HCT116 (cell line): ENCODE measurements at places on chromosomes 3 and 15. TPM values are rescaled to one million over a fixed set of nuclear protein-coding genes. Genes with fewer than 3 reads are reported as not detected.

The CHL1 gene
- total RNA-seq: not detected

The KIF15 gene
- total RNA-seq: 20.9 TPM

The MYH15 gene
- 11.2 TPM for total RNA-seq

The LRRIQ4 gene
- not detected for total RNA-seq

DNA sequence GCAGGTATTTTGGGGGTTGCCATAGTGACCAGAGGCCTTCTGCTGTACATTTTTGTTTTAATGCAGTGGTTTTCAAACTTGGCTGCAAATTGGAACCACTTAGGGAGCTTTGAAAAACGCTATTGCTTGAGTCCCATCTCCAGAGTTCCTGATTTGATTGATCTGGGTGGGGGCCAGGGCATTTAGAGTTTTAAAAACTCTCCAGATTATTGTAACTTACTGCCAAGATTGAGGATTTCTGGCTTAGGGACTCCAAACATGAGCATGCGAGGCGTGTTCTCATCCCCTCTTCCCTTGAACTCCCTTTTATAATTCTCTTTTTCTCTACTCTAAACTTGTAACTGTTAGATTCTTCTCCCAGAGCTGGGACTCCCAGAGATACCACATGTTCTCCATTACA, 340.8 kb upstream of the SUCLG2 start:
- DNase-seq: no peak

DNA sequence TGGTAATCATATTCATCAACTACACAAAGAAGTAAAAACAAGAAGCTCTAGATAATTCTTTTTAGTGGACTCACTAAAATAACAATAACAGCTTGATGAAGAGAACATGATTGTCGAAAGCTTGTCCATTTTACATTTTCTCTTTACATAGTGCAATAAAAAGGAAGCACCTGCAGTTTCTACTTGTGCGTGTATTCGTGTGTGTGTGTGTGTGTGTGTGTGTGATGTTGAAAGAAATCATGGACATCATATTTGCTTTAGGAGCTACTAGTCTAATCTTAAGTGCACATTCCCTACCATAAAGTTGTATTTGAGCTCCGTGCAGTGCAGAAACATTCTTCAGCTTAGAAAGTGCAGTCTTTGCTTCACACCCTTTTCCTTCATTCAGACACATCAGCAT, 288.8 kb downstream of the ZBTB20 start:
- no peak for DNase-seq

- no peak for DNase-seq
These were observed 147.5 kb downstream of the ALDH1A2 start for GRCh38 chr15:57917998-57918397.

DNA sequence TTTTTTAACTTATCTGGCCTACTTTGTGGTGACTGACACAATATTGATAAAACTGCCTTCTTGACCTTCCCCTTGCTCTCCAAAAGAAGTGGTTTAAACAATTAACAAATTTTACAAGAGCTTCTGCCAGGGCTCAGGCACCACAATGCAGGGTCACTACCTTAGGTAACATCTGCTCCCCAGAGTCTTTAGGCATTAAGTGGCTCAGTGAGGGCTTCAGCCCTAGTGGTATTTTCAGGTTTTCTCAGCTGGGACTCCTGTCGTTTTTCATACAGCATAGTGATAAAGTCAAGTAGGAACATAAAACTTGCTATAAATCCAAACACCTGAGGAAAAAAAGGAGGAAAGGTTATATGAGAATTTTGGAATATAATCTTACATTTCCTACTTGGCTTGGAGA, 18.9 kb downstream of the CMTM6 start:
- DNase-seq: no peak

GRCh38 chr3:78728406-78729145, 1039.2 kb downstream of the ROBO1 start:
- no peak for DNase-seq

- no peak for DNase-seq
These were observed 233.3 kb downstream of the TIGIT start for GRCh38 chr3:114527036-114527644.
